HCEC 1CT (cell line): ENCODE measurements at places on chromosomes 2 and 18.

- DNase-seq, result no peak
These were observed 20.5 kb downstream of the SLC3A1 start for GRCh38 chr2:44295633-44296359.

- DNase-seq, result no peak
These were observed 83.0 kb downstream of the RTN4 start for GRCh38 chr2:54967269-54967668.

GRCh38 chr2:205585449-205586383 is 96.6 kb upstream of the NRP2 start:
- no peak for DNase-seq

GRCh38 chr18:37574113-37574512 is 8.5 kb upstream of the CELF4 start:
- DNase-seq, result no peak

- DNase-seq, result no peak
These were observed 158.3 kb upstream of the CAVIN2 start for GRCh38 chr2:192005211-192005610.

DNA sequence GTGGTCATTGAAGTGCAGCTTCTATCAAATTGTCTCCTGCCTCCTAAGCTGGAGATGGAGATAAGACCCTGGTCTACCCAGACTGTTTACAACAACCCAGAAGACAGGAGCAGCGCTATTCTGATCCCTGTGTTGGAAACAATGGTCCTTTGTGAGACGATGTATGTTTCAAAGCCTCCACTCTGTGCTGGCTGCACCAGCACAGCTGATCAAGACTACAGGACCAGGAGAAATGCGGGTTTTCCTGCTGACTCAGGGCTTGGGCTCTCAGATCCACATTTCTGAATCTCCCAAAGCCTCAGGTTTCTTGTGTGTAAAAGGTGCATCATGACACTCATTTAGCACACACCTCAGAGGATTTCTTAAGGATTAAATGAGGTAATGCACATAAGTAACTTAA is 92.0 kb downstream of the POU3F3 start:
- no peak for DNase-seq

DNA sequence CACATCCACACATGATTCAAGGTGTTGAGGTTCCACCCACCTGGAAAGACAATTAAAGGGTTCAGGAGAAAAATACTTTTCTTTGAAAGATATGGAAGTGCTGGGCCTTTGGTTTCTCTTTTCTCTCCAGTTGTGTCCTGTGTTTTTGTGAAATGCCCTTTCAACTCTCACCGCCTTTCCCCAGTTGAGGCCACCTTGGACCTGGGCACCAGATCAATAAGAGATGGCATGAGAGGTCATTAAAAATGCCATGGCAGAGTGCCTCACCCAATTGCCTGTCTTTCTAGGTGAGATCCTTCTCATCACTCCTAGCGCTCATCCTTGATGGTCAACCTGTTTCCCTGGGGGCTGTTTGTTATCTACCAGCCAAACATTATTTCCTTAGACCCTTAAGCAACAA is 453.9 kb downstream of the TSN start:
- no peak for DNase-seq

DNA sequence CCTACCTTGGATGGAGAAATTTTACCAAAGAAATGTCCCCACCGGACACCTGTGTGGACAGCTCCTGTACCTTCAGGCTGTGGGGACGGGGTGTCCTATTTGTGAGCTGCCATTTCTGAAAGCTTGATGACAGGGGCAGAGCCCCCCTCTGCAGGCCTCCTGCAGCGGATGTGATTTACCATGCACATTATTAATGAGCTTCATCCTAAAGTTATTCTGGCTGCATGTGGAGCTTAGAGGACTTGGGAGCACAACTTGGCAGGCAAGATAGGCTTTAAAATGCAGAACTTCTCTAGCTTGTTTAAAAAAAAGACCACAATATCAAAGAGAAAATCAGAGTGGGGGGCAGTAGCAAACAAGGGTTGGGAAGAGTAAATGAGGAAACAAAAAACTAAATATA is 350.0 kb upstream of the KLHL29 start:
- no peak for DNase-seq

- no peak for DNase-seq
These were observed 39.0 kb upstream of the PPP4R1 start for GRCh38 chr18:9653390-9653789.

DNA sequence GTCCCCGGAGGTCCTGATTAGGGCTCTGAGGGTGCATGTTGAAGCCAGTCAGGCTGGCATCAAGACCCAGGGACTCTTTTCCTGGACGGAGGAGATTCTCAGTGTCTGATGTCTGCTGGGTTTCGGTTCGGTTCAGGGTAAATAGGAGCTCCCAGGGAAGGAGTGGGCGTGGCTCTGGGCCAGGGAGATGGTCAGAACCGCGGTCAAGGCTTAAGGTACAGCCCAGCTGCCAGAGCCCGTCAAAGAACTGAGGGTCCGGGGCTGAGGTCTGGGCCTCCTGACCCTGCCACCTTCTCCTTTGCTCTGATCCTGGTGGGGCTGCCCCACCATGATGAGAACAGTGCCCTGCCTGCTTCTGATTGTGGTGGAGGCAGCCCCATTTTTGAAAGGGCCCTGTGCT is 39.8 kb downstream of the LPIN1 start:
- no peak for DNase-seq

DNA sequence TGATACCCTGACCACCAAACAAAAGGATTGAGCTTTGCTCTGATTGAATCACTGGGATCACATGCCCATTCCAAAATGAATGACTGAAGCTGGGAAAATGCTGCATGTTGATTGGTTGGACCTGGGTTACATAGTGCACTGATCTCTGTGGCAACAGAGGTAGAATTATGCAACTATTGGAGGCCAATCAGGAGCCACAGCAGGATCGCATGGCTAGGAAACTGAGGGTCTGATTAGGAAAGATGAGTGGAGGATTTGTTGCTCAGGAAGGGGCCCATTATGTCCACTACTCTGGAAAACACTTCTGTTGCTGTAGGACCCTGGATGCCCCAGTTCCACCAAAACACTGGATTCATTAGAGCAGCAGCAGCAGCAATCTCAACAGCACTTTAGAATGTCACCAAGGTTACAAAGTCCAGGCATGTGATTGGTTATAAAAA is 25.9 kb upstream of the SGPP2 start:
- no peak for DNase-seq

DNA sequence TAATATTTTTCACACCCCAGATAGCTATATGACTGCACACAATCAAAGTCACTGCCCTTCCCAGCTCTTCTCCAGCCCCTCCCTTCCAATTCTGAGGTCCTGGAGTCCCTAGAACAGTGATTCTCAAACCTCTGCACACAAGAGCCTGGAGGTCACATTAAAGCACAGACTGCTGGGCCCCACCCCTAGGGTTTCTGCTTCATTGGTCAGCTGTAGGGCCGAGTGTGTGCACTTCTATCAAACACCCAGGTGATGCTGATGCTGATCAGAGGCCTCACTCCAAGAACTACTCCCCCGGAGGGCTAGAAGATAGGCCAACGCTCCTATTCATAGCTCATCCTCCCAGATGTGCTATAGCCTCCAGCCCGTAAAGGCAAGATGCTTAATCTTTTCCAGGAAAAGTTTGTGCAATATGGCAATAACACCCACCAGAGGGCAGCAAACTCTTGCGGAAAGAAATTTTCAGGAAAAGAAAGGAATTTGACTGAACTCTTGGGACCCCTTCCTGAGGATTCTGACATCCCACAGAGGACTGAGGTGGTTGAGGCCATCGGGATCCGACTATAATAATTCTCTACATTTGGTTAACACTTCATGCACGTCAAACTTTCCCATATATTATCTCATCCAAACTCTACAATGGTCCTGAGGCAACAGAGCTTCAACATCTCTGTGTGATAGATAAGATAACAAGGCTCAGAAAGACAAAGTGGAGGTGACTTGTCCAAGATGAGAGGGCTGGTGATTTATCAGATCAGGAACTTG is 194.2 kb upstream of the PKDCC start:
- DNase-seq, result peak; percentile 49

DNA sequence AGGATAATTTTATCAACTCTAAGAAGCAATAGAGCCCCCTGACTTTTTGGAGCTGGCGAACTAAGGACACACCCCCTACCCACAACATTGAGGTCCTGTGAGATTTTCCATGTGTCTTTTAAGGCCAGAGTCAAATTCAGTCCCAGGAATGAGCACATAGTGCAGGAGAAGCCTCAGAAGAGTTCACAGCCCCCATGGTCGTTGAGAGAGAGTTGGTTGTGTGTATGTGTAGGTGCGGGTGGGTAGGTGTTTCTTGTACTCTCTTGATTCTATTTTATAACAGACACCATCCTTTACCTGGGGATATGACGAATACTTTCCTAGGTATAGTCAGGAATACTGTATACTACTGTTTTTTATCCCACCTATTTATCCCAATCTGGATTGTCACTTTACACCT is 8.6 kb downstream of the LRATD1 start:
- no peak for DNase-seq

- DNase-seq, result peak; percentile 92
These were observed 75.3 kb downstream of the MBD2 start for GRCh38 chr18:54149078-54149697.

GRCh38 chr2:47867205-47867604 is 39.1 kb downstream of the FBXO11 start:
- DNase-seq, result peak; percentile 85

DNA sequence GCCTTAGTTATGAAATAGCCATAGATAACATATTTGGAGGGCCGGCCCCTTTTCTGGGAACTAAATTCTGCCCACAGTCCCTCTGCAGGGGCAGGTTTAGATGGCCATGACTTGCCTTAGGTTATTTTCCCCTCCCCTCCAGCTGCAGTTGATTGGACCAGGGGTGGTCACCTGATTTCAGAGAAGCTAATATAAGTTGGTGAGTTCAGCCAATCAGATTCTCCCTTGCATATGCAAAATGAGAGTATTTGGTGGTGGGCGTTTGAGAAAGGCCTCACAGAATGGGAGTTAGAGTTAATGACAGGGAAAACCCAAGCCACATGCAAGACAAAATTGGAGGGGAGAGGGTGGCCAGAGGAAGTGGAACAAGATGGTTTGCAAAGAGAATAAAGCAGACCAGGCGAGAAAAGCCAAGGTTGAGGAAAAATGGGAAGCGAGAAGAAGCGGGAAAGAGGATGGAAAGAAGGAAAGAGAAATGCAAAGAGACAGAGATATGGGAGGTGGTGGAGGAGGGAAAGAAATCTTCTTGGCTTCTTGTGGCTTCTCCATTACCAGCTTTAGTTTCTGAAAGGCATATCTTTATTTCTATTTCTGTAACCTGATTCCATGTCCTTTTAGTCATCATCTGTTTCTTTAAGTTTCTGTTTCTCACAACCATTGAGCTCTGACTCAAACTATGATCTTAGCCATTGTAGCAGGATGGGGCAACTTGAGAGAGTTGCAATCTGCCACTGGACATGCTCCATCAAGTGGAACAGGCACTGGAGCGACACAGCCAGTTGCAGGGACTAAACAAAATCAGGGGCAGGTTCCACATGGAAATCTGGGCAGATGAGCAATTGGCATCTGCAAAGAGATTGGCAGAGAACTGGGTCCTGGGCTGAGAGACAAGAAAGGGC is 108.1 kb upstream of the SIX3 start:
- peak; percentile 38 for DNase-seq

GRCh38 chr2:235937526-235937925 is 230.7 kb downstream of the GBX2 start:
- no peak for DNase-seq

DNA sequence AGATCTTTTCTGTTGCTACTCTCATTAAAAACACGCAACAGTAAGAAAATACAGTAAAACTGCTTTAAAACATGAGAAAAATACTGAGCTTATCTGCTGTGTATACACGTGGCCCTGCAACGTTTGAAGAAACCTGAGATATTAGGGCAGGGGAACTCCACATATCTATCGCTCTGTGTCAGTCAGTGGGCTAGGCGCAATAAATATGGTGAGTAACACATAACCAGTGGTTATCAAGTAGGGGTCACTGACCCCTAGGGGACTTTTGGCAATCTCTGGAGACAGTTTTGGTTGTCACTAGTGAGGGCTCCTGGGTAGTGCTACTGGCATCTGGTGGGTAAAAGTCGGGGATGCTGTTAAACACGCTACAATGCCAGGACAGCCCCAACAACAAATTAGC is 14.9 kb downstream of the STAT1 start:
- no peak for DNase-seq

DNA sequence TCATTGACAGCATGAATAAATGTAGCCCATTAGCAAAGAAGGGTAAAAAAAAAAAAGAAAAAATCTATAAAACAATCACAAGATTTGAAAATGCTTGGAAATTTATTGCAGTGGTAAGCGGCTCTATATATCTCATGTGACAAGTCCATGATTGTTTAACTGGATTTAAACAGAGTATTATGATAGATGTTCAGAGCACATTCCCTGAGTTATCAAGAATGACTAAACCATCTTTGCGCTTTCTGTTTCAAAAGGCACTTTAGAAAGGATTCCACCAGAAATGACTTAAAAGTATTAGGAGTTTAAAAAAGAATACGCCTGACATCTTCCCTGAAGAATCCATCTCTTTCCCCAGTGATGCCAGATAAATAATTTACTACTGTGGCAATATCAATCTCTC is 409.5 kb upstream of the UBE2E3 start:
- peak; percentile 9 for DNase-seq

GRCh38 chr18:39685303-39685902 is 2119.8 kb upstream of the CELF4 start:
- DNase-seq, result no peak

DNA sequence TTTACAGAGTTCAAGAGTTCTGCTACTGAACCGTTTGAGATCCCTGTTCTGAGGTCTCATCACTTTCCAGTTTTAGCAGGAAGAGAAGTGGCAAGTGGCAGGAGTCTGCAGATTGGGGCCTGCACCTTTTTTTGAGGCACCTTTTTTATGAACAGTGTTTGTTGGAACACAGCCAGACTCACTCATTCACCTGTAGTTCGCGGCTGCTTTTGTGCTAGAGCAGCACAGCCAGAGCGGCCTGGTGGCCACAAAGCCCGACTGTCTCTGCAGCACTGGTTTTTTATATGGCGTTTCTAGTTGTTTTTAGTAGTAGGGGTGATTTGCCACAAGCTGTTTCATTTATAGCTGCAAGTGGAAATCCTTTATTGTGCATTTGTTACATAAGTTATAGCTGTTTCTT is 8.6 kb downstream of the ACP1 start:
- DNase-seq, result no peak

GRCh38 chr2:179593323-179593722 is 268.1 kb downstream of the ZNF385B start:
- no peak for DNase-seq

- peak; percentile 28 for DNase-seq
These were observed 901.9 kb upstream of the ZEB2 start for GRCh38 chr2:145421841-145422240.

DNA sequence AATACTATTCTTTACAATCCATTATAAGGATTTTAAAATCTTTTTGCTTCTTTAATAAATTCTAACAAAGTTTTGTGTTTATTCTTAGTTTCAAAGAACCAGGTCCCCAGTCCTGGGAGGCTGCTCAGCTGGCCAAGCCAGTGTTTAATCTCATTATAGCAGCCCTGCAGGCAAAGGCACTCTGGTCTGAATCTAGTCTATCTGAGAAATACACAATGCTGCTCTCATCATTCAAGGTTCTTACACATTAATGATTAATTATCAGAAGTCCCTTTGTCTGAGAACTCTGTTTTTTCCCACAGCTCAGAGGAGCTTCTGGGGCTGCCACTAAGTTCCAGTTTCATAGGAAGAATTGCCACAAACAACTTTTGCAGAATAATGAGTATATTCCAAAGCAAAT is 27.7 kb downstream of the KCTD18 start:
- DNase-seq, result no peak
